ENCODE measurements at places on chromosomes 5 and 9. TPM values are rescaled to one million over a fixed set of nuclear protein-coding genes. Genes with fewer than 3 reads are reported as not detected.

Gene ADRA1B
- total RNA-seq, result not detected

Gene PCDHB3
- not detected for total RNA-seq

Gene CCDC152
- 6.7 TPM for total RNA-seq

Gene ADAMTS13
- total RNA-seq, result 2.6 TPM

Gene LRRTM2
- total RNA-seq, result 0.07 TPM

DNA sequence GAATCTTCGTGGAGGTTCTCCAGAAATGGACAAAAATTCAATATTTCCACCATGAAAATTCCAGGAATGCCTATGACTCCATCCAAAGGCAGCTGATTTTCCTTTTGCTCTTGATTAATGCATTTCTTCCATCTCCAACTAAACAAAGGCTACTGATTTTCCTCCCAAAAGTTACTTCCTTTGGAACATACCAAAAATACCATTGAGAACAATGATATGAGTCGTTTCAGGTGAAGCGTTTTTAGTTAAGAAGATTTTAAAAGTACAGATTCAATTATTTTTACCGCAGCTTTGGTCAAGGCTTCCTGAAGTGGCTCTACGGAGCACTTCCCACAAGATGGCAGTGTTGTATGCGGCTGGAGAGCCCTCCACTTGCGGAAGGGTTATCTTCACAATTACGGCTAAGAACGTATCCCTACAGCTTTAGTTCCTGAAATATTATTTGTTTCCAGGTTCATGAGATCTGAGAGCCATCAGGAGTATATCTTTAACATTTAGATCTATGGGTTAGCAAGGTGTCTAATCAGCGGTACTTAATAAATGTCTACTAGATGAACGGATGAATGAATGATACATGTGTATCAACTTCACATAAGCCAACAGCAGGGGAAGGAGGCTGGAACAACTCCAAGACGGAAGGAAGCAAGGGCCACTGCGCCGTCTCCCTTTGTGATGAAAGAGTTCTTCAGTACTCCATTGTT lies 35.9 kb upstream of the ARSB start:
- peak; percentile 66 for DNase-seq

GRCh38 chr5:61299261-61299681 lies 32.8 kb upstream of the ZSWIM6 start:
- DNase-seq, result no peak

GRCh38 chr5:75720882-75721281 lies 3.6 kb upstream of the POC5 start:
- DNase-seq, result no peak

DNA sequence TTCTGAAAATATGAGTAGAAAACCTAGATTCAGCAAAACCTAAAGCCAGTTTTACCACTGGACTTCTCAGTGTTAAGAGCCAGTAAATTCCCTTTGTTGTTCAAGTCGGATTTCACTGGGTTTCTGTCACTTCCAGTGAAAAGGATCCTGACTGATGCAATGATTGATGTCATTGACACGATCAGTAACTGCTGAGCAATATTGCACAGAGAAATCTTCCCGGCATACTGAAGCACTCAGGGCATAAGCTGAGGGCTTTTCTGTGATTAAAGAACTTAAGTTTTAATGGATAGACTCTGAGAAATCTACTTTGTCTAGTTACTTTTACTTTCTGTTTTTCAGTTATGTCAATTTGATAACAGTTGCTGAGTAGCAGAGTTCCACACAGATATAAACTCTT lies 61.9 kb downstream of the DENND1A start:
- no peak for DNase-seq

- no peak for DNase-seq
These were observed 34.8 kb downstream of the SNX24 start for GRCh38 chr5:122880170-122880689.

DNA sequence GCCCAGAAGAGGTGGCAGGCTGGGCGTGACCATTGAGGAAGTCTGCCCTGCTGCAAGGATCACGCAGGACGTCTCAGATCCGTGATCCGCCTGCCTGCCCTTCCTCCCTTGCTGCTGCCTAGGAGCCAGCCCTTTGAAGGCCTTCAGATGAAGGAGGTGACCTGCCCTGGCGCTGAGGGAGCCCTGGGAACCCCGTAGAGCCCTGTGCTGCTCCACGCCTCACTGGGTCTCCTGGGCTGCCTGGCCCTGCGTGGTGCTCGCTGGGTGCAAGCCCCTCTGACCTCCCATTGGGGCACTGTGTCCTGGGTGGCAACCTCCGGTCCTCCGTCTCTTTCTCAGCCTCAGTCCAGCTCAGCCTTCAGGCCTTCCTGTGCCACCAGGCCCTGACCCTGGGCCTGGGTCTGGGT lies 295.3 kb upstream of the IRX4 start:
- DNase-seq, result no peak

GRCh38 chr5:161847447-161847846 lies 473 bp upstream of the GABRA1 start:
- DNase-seq, result no peak

GRCh38 chr5:12073426-12073825 lies 169.2 kb upstream of the CTNND2 start:
- DNase-seq, result no peak

DNA sequence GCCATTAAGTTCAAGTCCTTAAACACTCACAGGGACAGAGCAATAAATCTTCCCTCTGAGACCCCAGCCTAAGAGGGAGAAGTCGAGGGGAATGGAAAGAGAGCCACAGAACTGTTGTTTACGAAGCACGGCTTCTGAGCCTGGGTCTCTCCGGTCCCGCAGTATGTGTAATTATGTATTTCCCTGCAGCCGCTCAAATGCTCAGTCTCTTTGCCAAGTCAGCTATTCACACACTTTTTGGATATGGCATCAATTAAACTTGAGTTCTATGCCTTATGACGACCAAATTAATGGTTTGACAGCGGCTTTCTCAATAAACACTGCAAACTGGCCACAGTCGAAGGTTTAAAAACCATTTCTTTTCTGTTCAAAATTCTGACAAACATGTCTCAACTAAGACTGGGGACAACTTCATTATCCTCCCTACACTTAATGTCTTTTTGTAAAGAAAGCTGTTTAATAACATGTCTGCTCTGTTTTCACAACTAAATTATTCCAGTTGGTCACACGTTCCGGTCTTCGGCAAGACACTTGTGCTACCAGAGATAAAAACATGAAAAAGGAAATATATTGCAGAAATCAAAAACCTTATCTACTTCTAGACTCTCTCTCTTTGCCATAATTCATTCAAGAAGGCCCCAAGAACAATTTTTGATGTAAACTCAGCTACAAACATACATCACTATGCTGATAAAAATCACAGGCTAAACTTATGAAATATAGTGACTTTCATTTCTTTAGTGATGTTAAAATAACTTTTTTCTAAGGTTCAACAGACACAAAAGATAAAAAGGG lies 203.2 kb downstream of the GAPVD1 start:
- no peak for DNase-seq

All from activated CD4-positive, alpha-beta memory T cell treated with anti-CD3 and anti-CD28 coated beads for 36 hours (primary cell).